Activated gamma-delta T cell treated with Interleukin-2 at 50 U/mL for 16 hours (primary cell): ENCODE measurements at places on chromosomes 5 and 9.

DNA sequence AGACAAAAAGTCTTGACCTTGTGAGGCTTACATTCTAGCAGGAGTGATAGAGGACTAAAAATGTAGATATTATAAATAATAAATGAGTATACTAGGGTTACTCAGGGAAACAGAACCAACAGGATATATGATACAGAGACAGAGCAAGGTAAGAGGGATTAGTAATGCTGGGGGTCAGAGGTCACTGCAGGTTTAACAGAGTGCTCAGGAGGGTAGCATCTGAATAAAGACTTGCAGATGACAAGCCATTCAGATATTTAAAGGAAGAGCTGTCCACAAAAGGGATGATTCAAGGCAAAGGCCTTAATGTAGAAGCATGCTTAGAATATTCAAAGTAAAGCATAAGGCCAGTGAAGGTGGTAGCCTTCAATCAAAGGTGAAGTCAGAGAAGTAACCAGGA lies 65.6 kb upstream of the SEMA6A start:
- no peak for DNase-seq

DNA sequence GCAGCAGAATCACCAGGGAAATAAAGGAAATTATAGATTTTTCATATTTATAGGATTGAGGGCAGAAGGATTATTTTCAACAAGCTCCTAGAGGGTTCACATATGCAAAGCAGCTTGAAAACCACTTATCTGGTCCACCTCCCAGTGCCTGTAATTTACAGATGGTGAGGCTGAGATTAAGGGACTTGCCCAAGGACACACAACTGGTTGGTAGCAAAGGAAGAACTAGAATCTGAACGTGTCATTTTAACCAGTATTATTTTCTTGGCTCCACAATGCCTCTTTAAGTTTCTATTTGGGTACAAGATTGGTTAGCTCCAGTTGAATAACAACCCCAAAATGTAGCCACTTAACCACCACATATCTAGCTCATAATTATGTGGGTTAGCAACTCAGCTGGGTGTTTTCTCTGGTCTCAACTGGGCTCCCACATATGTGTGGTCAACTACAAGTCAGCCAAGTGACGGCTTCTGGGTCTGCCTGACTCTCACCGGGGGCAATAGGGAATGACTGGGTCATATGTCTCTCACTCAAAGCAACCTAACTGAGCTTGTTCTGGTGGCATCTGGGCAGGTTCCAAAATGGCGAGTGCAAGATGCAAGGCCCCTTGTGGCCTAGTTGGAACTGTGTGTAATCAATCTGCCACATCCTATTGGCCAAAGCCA lies 127.7 kb downstream of the ZDHHC21 start:
- no peak for DNase-seq

GRCh38 chr5:114839360-114839759 lies 330.3 kb downstream of the TRIM36 start:
- DNase-seq = no peak

DNA sequence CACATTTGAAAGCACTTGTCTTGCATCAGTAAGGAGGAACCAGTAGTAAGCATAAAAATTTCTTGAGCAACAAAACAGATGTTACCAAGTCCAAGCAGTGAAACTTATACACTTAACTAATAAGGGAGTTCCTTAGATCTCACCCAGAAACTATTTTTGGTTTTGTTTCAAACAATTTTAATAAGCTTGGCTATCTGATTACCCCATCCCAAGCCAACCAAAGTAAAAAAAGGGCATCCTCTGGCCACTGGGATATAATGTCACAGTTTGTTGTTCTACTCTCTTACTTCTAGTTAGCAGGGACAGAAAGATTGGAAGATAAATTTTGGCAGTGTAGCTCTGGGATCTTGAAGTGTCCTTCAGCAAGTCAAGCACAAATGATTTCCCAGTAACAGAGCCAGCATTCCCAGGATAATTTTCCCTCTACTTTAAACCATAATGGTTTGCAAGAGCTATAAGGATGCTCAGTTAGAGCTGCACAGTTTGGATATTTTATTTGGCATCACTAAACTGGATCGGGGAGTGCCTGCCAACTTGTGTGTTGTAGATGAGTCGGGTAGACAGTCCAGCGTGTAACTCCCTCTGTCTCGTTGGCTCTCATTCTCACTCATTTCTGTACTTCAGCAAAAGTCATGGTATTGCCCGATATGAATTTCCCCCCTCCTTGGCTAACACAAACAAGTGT lies 161.9 kb upstream of the HMHB1 start:
- DNase-seq = no peak

GRCh38 chr5:68698025-68698940 lies 395.5 kb upstream of the SLC30A5 start:
- DNase-seq = no peak
